ENCODE measurements at places on chromosomes 3 and 15.

- no peak for DNase-seq
Measured at GRCh38 chr3:159741281-159741680, 247.4 kb upstream of the IL12A start.

DNA sequence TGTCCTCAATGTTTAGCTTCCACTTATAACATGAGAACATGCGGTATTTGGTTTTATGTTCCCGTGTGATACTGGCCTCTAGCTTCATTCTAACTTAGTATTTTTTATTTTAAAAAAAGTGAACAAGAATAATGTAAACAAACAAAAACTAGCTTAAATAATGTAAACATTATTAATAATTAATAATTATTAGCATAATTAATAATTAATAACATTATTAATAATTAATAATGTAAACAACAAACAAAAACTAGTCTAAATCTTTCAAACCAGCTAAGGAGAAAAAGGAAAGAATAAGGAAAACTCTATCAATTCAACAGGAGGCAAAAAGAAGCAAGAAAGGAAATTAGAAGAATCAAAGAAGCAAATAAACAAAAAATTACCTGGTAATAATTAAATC lies 66.2 kb upstream of the CLSTN2 start:
- no peak for DNase-seq

DNA sequence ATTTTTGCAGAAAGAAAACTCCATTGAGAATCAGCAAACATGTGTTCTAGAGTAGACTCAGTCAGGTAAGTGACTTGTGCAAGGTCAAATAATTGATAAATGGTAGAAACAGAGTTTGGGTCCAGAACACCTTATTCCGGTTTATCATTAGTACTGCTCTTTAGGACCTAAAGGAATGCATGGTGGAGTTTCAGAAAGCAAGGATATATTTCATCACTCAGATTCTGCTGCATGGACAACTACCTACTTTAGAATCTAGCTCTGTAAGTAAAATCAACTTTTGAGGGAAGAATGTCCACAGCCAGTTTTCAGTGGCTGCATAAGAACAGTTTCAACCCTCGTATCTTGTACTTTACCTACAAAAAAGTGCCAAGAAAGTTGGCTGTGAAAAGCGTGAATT lies 43.6 kb downstream of the TIMP4 start:
- no peak for DNase-seq

GRCh38 chr3:5498981-5499380 lies 311.5 kb downstream of the EDEM1 start:
- DNase-seq: no peak

- no peak for DNase-seq
Measured at GRCh38 chr3:76990606-76991005, 49.3 kb upstream of the ROBO2 start.

DNA sequence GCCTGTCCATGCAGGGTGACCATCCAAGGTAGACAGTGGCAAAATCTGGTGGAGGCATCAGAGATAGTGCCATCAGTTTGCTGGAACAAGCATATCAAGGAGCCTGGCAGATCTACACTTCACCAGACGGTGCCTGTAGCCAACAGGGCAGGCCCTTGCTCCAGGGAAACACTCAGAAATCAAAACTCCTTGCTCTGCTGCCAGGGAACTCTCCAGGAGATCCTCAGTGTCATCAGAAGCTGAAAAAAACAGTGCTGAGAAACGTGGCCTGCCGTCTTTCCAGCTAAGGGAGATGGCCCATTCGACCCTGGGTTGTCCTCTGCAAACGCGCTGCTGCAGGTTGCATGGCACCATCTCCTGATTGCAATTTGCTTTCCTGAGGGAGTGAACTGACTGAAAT lies 30.5 kb upstream of the ATP13A3 start:
- DNase-seq: no peak

DNA sequence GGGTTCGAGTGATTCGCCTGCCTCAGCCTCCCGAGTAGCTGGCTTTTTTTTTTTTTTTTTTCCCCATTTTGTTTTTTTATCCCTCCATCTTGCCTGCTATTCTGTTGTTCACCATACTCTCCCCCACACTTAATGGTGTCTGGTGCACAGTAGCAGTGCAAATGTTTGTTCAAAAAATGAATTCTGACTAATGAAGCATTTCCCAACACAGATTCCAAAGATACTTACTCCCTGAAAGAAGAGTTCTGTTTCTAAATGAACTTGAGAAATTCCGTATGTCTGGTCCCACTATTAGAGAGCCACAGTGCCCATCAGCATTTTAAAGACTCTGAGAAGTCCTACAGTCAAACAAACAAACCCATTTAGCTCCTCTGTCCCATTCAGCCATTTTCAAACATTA lies 9.5 kb downstream of the EDEM1 start:
- no peak for DNase-seq

GRCh38 chr3:174120997-174121396 lies 723.5 kb downstream of the NLGN1 start:
- DNase-seq: no peak

DNA sequence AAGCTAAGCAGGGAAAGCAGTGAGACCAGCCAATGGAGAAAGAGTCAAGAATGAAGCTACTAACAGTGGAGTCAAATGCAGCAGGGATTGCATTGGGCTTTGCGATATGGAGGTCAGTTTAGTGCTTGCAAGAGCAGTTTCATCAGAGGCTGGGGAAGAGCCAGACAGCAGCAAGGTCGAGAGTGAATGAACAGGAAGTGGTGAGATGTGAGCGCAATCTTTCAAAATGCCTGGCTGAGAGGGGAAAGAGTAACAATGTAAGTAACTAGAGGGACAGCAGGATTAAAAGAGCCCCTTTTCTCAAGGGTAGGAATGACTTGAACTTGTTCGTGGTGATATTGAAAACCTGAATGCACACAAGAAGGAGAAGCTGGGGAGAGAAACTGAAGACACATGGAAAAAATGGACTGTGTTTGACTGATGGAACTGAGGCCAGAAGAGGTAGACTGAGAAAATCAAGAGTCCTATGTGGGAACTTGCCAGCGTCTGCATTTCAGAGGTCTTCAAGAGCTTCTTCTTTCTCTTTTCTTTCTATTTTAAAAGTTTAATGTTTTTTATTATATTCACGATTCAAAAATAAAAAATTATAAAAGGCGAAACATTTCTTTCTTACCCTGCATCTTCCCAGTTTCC lies 30.6 kb upstream of the GPR160 start:
- DNase-seq: no peak

GRCh38 chr3:47299381-47300318 lies 16.9 kb downstream of the KLHL18 start:
- DNase-seq: no peak

DNA sequence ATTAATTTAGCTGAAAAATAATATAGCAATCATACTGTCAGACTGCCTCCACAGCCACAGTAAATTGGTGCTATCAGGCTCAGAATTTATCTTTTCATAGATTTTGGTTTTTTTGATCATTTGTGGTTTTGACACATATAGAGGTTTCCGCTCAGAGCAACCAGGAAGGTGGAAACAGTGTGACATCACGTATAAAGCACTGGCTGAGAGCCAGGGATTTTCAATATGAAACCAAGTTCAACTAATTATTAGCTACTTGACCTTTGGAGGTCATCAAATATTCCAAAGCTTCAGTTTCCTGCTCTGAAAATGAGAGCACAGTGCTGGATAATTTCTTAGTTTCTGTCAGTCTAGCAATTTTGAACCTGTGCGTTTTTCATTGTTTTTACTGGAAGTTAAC lies 433.8 kb upstream of the SUCLG2 start:
- peak; percentile 4 for DNase-seq

GRCh38 chr3:69137005-69137404 lies 14.6 kb upstream of the LMOD3 start:
- no peak for DNase-seq

DNA sequence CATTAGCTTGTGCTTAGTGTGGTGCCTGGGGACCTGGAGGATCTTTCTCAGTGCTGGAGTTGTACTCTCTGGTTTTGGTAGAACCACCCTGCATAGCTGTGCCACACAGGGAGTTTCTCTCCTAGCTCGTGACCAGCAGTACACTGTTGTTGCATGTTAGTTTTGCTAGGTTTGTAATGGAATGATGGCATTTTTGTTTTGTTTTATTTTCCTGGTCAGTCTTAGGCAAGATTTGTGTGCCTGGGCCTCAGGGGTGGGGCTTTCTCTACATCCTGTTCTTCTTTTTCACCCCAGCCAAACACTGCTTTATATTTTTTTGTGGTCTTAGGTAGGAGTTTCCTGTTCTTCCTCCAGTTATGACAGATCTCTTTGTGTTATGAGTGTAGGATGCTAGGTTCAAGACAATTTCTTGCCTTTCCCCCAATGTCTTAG lies 534.5 kb upstream of the KCNMB2 start:
- no peak for DNase-seq

GRCh38 chr3:156859578-156859977 lies 33.4 kb downstream of the LEKR1 start:
- no peak for DNase-seq

DNA sequence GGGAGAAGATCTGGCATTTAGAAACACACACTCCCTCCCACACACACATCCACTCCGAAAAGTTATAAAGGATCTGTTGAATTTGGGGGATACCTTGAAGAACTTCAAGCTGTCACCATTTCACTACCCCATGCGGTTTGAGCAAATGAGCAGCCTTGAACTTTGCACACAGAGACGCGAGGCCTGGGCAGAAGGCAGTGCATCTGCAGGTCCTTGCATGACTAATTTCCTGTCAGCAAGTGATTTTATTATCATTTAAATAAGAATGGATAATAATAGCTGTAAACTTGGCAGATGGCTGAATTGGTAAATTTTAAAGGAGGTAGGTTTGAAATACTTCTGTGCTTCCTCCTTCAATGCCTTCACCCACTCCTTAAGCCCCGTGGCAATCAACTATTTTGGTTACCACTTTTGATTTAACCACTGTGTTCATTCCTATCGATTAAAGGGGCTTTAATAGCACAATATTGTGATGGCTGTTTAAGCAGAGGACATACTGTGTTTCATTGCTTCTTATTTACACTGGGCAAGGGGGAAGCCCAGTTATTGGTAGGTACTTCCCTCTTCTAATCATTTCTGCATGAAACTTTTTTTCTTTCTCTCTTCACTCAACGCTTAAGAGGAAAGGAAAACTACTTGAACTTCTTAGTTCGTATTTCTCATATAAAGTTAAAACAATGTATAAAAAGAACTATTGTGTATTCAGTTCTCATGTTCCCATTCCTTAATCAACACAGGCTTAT lies 108.1 kb downstream of the ROBO2 start:
- DNase-seq: no peak

DNA sequence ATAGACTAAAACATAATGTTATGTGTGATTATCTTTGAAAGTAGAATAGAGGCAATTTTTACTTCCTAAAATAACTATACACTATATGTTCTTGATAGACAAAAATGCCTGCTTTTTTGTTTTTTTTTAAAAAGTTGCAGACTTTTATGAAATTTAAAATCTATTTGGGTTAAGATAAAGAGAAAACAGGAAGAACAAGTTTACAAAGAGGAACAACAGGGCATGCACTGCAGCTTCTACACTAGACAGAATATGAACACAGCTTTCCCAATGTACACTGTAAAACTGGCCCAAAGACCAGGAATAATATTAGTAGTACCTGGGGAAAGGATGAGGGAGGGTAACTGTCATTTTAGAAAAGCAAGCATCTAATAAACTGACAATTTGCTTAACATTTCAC lies 53.7 kb downstream of the NR1I2 start:
- DNase-seq: no peak

DNA sequence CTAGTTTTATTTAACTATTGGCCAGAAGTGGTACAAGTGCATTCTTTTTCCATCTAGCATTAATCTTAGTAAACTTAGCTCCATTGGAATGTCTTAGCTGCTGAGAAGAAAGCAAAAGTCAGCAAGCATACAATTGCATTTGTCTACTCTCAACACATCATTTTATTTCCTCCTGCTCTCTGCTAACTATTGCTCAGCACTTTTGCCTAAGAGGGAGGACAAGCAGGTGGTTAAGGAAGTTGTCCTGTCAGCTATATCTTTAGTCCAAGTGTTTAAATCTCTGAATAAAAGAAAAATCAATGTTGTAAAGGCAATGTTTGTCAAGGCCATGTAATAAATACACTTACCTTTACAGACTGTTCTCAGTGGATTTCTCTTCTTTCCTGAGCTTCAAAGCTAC lies 51.0 kb downstream of the FHIT start:
- DNase-seq: no peak

DNA sequence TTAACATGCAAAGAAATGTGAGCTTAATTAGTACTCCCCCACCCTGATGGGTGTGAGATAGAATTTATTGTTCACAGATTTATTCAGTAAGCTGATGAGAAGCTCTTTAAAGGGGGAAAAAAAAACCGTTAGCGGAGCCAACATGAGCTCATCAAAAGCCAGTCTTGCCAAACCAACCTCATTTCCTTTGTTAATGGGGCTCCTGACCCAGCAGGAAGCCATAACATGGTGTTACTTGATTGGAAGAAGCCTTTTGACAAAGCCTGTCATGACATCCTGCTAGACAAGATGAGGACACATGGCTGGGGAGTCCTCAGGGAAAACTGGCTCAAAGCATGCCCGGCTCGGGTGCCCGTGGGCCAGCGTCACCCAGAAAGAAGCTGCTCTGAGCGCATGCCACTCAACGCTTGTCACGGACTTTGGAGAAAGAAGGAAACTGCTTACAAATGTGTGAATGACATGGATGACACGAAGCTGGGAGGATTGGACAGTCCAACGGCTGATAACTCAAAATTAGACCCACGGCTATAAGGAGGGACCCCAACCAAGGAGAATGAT lies 64.6 kb downstream of the SLCO2A1 start:
- DNase-seq: no peak

DNA sequence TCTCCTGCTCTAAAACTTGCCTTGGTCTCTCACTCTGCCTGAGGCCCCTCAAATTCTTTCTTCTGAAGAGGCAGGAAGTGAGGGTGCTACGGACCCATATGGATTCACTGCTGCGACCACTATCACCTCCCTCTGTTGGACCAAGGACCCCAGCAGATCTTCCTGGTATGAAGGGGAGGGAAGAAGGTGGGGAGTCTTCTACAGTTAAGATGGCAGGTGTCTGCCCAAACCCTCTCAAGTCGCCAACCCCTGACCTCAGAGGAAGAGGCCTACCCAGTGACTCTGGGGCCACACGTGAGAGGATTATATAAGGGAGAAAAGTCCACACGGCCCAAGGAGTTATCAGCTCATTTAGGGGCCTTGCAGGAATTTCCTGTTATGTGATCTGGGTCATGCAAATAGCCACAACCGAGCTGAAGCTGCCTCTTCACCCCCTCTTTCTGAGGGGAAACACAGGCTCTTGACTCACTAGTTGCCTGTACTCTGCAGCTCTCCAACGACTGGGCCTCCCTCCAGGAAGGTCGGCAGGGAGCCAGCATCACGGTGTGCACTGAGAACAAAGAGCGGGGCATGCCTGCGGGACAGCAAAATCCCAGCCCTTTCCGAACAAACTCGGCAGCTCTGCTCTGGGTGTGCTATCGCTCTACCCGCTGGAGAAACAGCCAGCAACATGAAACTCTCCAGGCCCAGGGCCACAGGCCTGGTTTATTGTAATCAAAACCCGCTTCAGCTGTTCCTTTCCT lies 116.0 kb downstream of the XXYLT1 start:
- DNase-seq: no peak

- DNase-seq: no peak
Measured at GRCh38 chr15:20348900-20349773, 192.5 kb downstream of the GOLGA6L6 start.

GRCh38 chr15:85362436-85363081 lies 17.8 kb upstream of the AKAP13 start:
- no peak for DNase-seq
